Tongue (tissue), 3 donors: ENCODE measurements at places on chromosomes 1 and 21.
A peak's percentile ranks its signal among the peaks of the same experiment; 100 is the strongest.

DNA sequence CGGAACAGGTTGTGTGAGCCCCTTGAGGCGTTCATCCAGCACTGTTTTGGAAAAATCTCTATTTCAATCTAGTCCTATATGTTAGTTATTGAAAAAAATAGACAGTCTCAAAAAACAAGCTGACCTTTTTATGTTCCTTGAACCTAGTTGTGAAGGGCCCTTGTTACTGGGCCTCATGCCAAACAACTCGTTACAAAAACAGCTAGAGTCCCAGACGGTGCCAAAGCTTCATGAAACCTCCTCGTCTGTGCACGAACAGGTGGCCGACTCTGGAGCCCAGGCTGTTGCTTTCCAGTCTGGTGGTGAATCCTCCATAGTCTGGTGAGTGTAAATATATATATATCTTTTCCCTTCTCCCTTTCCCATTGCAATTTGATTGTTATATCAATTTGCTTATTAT is at the start of gene CHIA:
Gene CHIA (plus strand): TSS at position 222 of the 400 bp plus-strand sequence. CDS start 19,617 bp downstream, outside the sequence.
- peak; percentile 60 for DNase-seq

DNA sequence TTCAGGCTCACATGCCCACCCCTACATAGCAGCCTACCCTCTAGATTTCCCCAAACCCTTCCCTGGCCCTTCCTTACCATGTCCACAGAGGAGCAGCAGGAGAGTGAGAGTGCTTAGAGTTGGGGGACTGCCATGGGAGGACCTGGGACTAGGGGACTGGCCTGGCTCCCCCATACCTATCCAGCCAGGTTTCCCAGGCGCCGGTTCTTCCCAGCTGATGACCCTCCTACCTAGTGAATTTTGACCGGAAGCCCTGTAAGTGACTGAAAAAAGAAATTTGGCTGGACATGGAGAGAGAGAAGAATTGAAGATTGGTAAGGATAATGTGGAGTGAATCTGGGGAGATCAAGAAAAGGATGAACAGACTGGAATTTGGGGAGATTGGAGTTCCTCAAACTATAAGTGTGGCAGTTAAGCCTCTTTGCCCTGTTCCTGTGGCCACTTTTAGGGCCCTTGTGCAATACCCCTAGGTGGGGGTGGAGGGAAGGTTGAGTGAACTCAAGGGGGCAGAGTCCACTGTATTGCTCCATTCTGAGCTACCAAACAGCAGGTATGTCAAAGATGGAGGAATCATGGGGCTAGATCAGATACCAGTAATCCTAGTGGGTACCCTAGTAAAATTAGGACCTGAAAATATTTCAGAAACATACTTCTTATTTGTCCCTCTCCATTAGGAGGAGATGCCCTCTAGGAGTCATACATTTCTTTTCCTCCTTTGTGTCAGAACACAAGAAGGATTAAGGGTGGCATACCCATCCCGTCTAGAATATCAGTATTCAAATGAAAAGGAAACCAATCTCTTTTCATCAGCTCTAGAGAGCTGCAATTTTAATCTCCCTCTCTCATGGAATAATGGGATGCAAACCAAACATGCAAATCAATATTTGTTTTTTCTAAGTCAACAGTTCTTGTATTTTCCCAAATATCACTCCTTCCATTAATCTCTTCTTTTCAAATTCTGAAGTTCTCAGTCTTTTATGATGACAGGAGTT is 1.2 kb downstream of the HJV start:
- DNase-seq = no peak

- DNase-seq = peak; percentile 86
These were observed 106.7 kb upstream of the COL6A1 start for GRCh38 chr21:45874716-45875415.

- no peak for DNase-seq
These were observed 3.9 kb upstream of the TGFBR3 start for GRCh38 chr1:91889717-91890459.
